NCI-H2081 treated with DMSO at 0.1 percent for 48 hours (cell line): ENCODE measurements at places on chromosomes 11 and 22.

GRCh38 chr11:93017821-93018690, 48.6 kb downstream of the MTNR1B start:
- no peak for DNase-seq

- DNase-seq = no peak
Measured at GRCh38 chr22:50522806-50523438, 2.5 kb downstream of the SCO2 start.

DNA sequence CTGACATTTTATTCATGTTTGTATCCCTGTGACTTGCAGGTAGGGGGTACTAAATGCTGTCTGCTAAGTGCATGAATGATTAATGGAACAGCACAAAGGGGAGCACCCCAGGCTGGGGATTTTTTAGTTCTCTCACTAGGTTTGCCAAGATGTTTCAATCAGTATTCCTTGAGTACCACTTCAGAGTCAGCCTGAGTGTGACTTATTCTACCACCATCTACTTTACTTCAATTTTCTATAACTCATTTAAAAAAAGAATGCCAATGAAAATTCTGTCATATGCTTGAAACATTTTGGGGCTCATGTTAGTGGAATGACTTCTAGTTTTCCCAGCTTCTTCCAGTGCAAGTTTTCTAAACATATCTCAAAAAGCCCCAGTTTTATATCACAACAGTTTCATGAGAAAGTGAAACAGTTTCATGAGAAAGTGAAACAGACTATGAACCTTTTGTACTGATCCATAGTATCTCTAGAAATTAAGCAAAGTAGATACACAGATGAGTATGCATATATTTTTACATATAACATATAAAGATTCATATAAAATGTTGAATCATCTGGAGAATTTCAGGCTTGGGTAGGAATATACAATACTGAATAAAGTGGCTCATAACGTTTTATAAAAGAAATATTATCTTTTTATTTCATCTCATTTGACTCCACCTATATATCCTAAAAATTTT, 252.4 kb downstream of the GRM5 start:
- no peak for DNase-seq

DNA sequence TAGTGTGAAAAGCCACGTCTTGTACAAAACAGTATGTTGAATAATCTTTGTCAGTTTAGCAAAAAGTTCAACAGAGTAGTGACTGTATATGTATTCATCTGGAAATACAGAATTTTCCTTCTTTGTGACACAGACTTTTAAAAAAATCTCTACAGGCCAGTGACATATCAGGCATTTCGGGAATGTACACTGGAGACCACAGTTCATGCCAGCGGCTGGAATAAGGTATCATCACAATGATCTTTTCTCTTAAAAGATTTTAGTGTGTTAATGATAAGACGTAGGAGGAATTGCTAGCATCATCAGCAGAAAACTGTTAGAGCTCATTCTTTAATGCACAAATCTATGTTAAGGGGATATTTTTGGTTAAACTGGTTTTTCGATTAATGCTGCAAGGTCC, 57.4 kb downstream of the BCL2L13 start:
- DNase-seq = no peak

- no peak for DNase-seq
Measured at GRCh38 chr11:134383576-134384221, 28.3 kb downstream of the B3GAT1 start.

GRCh38 chr11:59152312-59152951, 9.8 kb downstream of the FAM111A start:
- DNase-seq = no peak

- no peak for DNase-seq
Measured at GRCh38 chr11:1410366-1411291, 20.9 kb downstream of the BRSK2 start.

DNA sequence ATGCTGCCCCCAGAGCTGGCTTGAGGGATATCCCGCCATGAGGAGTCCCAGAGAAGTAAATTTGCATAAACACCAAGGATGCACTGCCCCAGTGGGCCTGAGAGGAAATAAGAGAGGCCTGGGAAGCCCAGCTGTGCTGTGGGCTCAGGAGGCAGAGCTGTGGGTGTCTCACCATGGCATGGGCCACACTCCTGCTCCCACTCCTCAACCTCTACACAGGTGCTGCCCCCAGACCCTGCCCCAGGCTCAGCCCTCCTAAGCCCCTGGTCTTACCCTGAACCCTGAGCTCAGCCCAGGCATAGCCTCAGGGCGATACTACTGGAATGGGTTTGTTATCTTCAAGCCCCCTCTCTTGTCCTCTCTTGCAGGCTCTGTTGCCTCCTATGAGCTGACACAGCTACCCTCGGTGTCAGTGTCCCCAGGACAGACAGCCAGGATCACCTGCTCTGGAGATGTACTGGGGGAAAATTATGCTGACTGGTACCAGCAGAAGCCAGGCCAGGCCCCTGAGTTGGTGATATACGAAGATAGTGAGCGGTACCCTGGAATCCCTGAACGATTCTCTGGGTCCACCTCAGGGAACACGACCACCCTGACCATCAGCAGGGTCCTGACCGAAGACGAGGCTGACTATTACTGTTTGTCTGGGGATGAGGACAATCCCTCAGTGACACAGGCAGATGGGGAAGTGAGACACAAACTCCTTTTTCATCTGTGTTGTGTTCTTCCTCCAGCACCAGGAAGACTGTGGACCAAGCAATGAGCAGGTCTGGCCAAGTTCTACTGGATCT, 59.9 kb downstream of the GGTLC2 start:
- DNase-seq = no peak

- DNase-seq = peak; percentile 9
Measured at GRCh38 chr22:49179175-49179574, 648.5 kb downstream of the BRD1 start.

GRCh38 chr11:91664521-91664920, 560.1 kb upstream of the FAT3 start:
- no peak for DNase-seq
